ENCODE measurements at places on chromosomes 16 and 17. TPM values are rescaled to one million over a fixed set of nuclear protein-coding genes. Genes with fewer than 3 reads are reported as not detected.

DNA sequence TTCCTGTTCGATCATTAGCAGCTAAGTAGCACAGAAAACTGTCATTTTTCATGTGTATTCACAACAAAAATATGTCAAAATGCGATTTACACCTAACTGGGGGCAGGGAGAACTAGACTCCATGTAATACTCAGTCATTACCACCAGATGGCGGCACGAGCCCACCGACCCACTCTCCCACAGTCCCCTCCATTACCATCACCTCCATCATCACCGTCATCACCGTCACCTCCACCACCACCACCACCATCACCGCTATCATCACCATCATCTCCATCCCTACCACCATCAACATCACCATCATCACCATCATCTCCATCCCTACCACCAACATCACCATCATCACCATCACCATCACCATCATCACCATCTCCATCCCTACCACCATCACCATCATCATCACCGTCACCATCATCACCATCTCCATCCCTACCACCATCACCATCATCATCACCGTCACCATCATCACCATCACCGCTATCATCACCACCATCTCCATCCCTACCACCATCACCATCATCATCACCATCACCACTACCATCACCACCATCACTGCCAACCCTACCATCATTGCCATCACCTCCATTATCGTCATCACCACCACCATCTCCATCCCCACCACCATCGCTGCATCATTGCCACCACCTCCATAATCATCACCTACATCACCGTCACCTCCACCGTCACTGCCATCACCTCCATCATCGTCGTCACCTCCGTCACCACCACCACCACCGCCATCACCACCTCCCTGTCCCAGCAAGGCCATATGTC lies 14.4 kb downstream of the NDUFAF8 start:
- DNase-seq = peak; percentile 85

The GNGT2 gene
- total RNA-seq = 1.1 TPM

- DNase-seq = no peak
Observed at GRCh38 chr16:74896389-74897370, 88.2 kb downstream of the WDR59 start.

The ZG16 gene
- not detected for total RNA-seq

DNA sequence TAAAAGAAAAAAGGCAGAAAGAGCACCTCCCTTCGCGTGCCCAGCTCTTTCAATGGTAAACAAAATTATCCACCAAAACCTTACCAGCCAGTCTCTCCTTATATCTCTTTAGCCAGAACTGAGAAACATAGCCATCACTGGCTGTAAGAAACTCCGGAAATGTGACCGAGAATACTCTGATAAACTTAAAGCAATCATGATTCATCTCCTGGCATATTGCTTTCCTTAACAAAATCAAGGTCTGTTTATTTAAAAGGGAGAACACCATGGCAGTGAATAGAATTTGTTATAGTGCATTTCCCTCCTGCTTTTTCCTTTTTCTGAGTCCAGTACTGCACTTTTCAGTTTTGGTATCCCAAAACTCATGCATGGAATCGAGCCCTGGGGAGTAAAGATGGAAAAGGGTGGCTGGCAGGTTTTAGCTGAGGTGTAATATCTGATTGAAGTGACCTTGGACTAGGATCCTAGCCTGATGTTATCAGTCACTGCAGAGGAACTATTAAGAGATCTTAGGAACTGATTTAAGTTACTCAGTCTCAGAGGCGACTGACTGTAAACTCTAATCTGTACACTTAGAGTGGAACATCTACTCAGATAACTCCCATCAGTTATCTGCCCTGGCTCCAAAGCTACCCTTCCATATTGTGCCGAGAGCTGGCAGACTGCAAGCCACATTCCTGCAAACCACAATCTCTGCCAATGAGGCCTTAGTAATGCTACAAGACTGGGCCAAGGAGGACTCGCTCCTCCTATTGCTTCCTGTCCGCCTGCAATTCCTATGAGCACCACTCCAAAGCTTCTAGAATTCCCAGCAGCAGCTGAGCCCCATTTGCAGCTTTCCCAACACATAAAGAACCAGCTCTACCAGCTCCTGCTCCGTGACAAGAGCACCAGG lies 7.4 kb upstream of the COX10 start:
- no peak for DNase-seq

The HSD17B1 gene
- total RNA-seq = 2.4 TPM

The TSPAN10 gene
- total RNA-seq = 1.8 TPM

- no peak for DNase-seq
Observed at GRCh38 chr16:56789360-56789759, 59.4 kb downstream of the NUP93 start.

DNA sequence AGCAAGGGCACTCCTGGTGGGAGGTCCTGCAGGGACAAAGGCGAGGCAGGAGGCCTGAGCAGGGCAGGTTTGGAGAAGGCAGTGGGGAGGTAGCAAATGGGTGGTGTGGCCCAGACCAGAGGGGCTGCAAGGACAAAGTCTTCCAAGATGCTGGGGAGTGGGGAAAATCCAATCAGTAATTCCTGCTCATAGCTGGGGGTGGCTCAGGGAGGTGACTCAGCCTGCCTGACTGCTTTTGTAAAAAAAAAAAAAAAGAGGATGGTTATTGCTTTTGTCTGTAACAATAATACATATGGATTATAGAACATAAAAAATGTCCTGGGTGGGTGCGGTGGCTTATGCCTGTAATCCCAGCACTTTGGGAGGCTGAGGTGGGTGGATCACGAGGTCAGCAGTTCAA lies 5.2 kb downstream of the IL34 start:
- DNase-seq = no peak

DNA sequence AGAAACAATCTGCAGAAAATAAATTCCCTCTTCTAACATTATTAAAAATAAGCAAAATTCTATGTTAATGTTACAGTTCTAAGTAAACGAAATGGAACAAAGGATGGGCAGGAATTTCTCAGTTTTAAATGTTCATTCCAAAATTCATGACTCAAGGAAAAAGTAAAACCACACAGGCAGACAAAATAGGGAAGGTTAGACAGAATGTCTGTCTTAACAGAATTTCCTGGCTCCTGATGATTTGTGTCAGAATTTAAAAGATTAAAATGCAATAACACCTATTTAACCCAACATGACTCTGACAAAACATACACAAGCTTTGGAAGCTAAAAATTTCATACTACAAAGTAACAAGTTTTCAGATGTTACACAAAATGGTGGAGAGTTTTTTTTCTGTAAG lies 42.8 kb downstream of the SPOP start:
- no peak for DNase-seq

- DNase-seq = no peak
Observed at GRCh38 chr16:26777821-26778220, 288.9 kb upstream of the C16orf82 start.

The CD300LB gene
- not detected for total RNA-seq

- DNase-seq = no peak
Observed at GRCh38 chr16:47304563-47304962, 156.3 kb downstream of the ITFG1 start.

DNA sequence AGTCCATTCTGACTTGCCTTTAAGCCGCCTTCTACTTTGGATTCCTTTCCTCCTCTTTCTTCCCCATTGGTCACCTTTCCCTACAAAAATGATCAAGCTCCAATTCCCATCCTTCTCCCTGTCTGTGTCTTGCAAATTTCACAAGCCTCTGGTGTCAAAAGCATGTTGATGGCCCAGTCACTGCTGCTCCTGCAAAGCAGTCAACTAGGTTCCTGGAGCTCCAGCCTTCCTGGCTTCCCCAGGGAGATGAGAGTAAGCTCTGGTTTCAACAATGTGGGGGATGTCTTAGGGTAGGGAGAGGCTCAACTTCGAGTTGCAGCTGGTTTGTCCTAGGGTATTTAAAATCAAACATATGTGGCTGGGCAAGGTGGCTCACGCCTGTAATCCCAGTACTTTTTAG lies 36.1 kb upstream of the HELZ start:
- DNase-seq = peak; percentile 80

GRCh38 chr16:75382611-75383010 lies 50.7 kb downstream of the CFDP1 start:
- DNase-seq = no peak

GRCh38 chr17:63800783-63801182 lies 26.4 kb upstream of the PSMC5 start:
- no peak for DNase-seq

DNA sequence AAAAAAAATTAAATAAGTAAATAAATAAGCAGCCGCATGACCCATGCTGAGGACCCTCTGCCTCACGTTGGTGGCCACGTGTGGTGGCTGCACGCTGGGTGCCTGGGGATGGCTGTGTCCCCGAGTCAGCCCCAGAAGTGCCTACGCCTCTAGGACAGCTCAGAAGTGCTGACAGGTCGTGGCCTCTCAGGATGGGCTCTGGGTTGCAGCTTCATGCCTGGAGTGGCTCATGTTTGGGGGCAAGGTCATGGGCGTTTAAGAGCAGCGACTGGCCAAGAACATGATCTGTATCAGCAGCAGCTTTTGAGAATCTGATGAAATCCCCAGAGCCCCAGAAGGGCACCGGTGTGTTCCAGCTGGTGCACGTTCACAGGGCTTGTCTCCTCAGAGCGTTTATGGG lies 26.8 kb upstream of the CAPN15 start:
- no peak for DNase-seq

The ZNF75A gene
- 10.6 TPM for total RNA-seq

DNA sequence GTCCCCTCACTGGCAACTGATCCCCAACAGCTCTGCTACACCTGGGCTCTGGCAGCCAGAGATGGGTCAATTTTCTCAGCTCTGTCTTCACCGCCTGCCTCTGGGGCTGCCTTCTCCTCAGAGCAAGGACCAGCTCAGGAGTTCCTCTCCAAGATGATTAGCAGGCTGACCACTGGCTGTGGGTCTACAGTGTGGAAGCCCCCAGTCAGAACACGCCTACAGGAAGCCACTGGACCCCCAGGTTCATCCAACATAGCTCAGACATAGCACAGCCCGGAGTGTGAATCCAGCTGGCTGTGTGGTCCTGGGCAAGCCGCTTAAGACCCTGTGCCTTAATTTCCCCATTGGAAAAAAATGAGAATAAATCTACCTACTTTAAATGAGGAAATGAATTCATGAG lies 4.9 kb downstream of the DOK4 start:
- DNase-seq = peak; percentile 27

DNA sequence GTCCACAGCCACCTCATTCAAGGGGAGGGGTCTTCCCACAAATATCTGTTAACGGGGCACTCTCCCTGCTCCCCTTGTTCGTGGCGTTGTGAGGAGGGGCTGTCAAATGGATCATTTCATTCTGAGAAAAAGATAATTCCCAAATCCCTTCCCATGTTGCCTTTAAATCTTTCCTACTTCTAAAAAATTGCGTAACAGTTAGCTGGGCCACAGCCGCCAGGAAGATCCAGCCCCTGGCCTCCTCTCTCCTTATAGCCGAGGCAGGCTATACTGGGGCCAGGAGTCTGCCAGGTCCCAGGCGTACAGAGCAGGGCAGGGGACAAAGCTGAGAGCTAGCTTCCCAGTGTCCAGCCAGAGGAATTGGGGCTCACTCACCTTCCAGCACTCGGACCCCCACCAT lies 430 bp downstream of the C16orf89 start:
- no peak for DNase-seq
